ENCODE measurements at places on chromosomes 7 and 10.

DNA sequence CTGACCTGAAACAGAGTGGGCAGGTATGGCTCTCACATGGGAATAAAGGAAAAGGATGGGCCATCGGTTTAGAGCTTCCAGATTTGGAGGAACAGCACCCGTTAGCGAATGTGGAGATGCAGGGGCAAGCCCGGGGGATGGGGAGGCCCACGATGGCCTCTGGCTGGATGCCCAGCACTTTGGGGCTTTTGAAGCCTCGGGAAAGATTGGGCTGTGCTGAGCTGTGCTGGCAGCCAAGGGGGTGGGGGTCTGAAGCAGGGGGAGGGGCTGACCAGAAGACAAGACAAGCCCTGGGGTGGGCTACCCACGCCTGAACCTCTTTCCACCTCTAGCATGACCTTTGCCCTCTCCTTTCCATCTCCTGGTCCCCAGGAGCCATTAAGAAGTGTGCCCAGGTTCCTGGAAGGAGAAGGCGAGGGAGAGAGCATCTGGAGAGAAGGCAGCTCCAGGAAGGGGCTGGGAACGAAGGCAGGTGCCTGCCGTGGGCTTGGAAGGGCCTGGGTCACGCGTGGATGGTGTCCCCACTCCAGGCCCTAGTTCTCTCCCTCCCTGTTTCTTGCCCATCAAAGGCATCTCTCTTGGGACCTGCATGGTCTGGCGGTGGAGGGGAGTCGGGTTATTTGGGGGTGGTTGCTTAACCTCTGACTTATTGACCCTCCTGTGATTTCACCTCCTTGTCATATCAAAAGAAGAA lies 39.7 kb downstream of the JAKMIP3 start:
- DNase-seq: no peak

- no peak for DNase-seq
These were observed 59.2 kb upstream of the GPR26 start for GRCh38 chr10:123606955-123607354.

DNA sequence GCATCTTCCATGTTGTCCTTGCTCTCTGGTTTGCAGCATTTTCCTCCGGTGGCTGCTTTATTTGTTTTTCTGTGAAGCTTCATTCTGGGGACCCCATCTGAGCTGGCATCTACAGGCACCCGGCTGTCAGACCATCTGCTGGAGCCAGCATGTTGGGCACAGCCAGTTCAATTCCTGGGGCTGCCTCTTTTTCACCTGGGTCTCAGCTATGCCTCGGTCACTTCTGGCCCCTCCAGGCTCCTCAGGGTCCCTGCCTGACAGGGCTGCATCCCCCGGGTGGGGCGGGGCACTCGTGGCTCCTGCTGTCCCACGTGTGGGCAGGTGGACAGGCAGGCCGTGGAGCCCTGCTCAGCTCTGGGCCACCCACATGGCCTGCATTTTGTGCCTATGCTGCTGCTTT lies 8.1 kb downstream of the SCART1 start:
- DNase-seq: no peak

DNA sequence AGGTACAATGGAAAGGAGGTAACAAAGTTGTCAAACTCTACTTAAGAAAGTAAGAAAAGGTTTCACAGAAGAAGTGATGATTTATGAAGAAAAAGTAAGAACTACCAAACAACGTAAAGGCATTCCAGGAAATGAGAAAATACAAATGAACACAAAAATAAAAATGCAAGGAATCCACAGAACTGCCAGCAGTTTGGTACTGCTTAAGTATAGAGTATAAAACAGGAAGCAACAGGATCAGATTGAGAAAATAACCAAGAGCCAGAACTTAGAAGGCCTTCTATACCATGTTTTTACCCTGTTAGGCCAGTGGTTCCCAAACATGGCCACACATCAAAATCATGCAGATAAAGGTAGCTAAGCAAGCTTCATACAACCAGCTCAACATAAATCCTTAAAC lies 9.2 kb downstream of the NDUFA5 start:
- no peak for DNase-seq

- DNase-seq: no peak
These were observed 257.1 kb downstream of the KLF6 start for GRCh38 chr10:3527869-3528268.

- DNase-seq: no peak
These were observed 6.4 kb upstream of the TNRC18 start for GRCh38 chr7:5429857-5430611.

All from activated CD4-positive, alpha-beta T cell treated with anti-CD3 and anti-CD28 coated beads for 24 hours (primary cell).